ENCODE measurements at places on chromosomes 3 and 15. TPM values are rescaled to one million over a fixed set of nuclear protein-coding genes. Genes with fewer than 3 reads are reported as not detected.

The CCDC33 gene
- not detected for total RNA-seq

- H3K4me3 ChIP-seq: no peak overlapping the region
- no peak for DNase-seq
- no peaks in the 10 kb centered on the region for H3K27me3 ChIP-seq
- peak overlapping the region; percentile 39 for H3K27ac ChIP-seq
Measured at GRCh38 chr3:134350266-134350665, 24.0 kb downstream of the AMOTL2 start.

- H3K36me3 ChIP-seq: no peaks in the 10 kb centered on the region
- H3K27me3 ChIP-seq: no peaks in the 10 kb centered on the region
- no peak overlapping the region for H3K27ac ChIP-seq
- no peak for DNase-seq
- H3K4me3 ChIP-seq: no peak overlapping the region
Measured at GRCh38 chr15:67936258-67936657, 96.4 kb upstream of the RNU6-1 start.

GRCh38 chr3:48607519-48607918, 1.9 kb downstream of the UQCRC1 start:
- no peaks in the 10 kb centered on the region for H3K27me3 ChIP-seq
- H3K36me3 ChIP-seq: no peaks in the 10 kb centered on the region
- H3K4me1 ChIP-seq: peaks cover 34% of the 10 kb centered on the region
- DNase-seq: no peak

DNA sequence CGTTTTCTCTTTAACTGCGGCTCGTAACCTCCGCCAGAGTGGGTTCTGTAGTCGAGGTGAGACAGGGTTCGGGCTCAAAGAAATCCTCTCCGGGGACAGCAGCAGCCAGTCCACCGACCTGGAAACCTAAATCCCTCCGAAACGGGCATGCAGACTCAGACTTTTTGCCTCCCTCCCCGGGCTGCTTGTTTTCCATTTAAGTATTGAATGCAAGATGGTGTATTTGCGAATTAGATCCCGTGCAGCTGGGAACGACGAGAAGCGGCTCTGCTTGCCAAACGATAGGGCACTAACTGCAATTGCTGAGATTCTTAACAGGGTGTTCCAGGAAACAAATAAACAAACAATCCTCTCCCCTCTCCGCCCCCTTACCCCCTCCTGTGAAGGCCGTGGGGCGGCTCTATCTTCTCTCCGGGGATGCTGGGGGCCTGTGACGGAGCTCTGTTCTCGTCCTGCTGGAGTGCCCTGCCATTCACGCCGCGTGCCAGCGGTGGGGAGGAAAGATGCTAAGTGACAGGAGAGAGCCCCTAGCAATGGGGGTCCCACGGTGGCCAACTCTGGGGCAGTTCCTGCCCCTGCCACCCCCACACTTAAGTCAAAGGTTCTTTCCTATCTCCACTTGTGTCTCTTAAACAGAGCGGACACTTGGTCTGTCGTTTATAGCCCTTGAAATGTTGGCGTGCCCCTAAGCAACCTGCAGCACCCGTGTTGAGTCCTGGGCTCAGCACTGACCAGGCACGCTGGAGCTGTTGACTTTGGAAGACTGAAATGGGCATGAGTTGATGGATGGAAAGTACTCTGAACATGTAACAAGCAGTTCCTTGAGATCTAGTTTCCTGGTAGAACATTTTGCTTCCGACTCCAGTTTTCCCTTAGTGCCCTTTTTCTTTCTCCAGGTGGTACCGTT, 1.3 kb upstream of the ETV5 start:
- H3K27ac ChIP-seq: peak overlapping the region; percentile 71
- H3K4me3 ChIP-seq: peak overlapping the region; percentile 65
- H3K27me3 ChIP-seq: no peaks in the 10 kb centered on the region
- H3K4me1 ChIP-seq: peaks cover 29% of the 10 kb centered on the region

The TP63 gene
- total RNA-seq: 144 TPM

- no peaks in the 10 kb centered on the region for H3K36me3 ChIP-seq
- H3K4me3 ChIP-seq: no peak overlapping the region
- H3K4me1 ChIP-seq: no peaks in the 10 kb centered on the region
- no peaks in the 10 kb centered on the region for H3K27me3 ChIP-seq
Measured at GRCh38 chr3:108882762-108883161, 60.2 kb downstream of the TRAT1 start.

DNA sequence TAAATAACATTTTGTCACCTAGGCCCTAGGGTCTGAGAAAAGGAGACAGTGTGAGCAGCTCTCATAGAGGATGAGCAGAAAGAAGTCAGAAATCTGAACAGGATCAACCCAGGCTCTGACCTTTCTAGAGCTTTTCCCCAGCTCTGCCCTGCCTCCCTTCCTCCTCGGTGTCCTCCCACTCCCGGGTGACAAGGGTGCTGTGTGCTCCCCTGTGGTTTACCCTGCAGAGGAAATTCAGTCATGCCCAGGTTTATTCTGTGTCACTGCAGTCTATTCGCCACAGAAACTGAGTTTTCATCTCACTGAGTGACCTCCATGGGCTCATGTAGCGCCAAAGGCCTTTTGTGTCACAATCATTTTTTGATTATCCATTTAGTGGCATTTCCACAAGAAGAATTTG, 76.6 kb downstream of the IL12A start:
- H3K4me1 ChIP-seq: no peaks in the 10 kb centered on the region
- no peaks in the 10 kb centered on the region for H3K36me3 ChIP-seq
- no peak overlapping the region for H3K27ac ChIP-seq
- no peak for DNase-seq

DNA sequence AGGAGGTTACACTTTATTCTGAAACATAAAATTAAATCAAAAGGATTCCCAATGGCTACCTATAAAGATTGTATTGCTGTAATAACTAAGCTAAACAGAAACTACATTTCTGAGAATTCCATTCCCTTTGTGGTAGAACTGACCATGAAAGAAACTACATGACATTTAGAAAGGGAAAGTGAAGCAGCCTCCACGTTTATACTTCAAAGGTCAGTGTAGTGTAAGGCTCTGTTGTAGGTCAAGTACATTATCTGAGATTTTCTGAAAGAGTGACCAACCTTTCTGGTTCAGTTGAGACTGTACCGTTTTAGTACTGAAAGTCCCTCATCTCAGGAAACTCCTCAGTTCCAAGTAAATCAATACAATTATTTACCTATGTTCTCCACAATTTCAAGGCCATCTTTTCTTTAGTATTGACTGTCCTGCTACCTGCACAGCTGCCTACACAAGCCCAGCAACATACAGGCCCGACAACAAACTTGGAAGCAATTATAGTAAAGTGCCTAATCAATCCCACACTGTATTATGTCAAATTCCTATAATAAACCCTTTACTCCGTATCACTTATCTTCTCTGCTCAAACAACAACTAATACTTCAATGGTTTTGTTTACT, 343.0 kb downstream of the PLOD2 start:
- H3K27me3 ChIP-seq: no peaks in the 10 kb centered on the region
- H3K36me3 ChIP-seq: no peaks in the 10 kb centered on the region
- no peak overlapping the region for H3K4me3 ChIP-seq
- H3K27ac ChIP-seq: no peak overlapping the region
- no peaks in the 10 kb centered on the region for H3K4me1 ChIP-seq

The PRKCD gene
- 32.2 TPM for total RNA-seq

The IFRD2 gene
- 37.3 TPM for total RNA-seq

DNA sequence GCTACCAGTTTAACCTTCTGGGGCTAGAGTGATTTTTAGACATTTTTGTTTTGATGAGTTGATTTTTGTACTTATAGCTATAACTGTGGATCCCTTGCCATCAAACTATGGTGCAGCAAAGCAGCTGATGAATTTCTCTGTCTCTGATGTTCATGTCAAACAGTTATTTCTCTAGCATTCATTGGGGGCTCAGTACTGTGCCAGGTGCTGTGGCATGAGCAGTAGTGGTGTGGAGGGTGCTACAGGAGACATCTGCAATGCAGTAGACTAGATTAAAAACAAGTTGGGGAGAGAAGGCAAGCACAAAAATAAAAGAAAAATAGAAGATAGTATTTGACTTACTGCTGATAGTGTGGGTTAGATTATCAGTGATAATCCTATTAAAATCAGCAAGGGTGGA, 95.3 kb downstream of the AKAP13 start:
- H3K4me1 ChIP-seq: peaks cover 73% of the 10 kb centered on the region
- no peaks in the 10 kb centered on the region for H3K27me3 ChIP-seq
- H3K4me3 ChIP-seq: no peak overlapping the region
- H3K36me3 ChIP-seq: no peaks in the 10 kb centered on the region
- DNase-seq: no peak
